ENCODE measurements at places on chromosomes 2 and 18.
A peak's percentile ranks its signal among the peaks of the same experiment; 100 is the strongest.

DNA sequence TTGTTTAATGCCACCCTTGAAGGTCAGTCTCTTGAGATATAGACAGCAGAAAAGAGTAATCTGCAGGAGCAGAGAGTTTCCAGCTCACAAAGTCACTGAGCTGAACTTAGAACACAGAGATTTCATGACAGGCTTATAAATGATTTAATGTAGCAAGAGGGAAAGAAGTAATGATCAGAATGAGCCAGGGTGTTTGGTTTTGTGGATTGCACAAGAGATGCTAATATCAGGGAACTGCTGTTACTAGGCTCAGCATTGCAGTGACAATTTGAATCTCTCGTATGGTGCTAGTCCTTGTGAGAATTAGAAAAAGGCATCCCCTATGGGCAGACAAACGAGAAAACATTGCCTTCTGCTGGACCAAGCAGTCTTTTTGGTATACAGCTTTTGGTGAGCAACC lies 61.7 kb upstream of the ITGB6 start:
- DNase-seq = no peak

DNA sequence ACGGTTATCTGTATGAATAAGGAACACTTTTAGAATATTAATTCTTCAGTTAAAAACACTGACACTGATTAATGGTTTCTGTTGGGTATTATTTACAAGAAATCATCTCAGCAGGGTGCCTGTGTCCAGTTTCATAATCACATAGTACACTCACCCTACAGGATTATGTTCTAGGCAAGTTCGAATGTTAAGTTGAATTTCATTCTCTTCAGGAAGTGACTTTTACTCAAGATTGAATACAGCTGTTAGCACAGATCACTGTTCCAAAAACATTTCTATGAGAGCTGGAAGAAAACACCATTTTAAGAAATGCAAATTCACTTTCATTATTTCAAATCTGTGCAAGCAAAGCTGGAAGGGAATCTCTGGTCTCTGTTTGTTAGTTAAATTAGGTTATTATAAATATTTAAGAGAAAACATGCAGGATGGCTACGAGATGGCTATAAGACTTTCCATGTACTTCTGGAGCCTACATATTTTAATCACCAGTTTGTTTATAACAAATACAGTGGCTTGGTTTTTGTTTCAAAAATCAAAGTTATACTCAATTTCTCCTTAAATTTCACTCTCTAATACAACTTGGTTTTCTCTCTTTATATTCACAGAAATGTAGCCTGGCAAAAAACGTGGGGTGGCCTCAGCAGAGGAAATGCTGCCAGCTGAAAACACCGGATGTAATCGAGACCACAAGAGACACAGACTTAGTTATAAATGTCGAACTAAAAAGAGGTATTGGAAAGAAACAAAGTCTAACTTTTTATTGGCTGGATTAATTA lies 65.8 kb downstream of the RBMS1 start:
- DNase-seq = no peak

- no peak for DNase-seq
Observed at GRCh38 chr2:238873381-238873801, 25.5 kb downstream of the TWIST2 start.

- no peak for DNase-seq
Observed at GRCh38 chr2:181076658-181077057, 96.3 kb downstream of the UBE2E3 start.

- no peak for DNase-seq
Observed at GRCh38 chr2:65035351-65035943, 20.8 kb upstream of the CEP68 start.

DNA sequence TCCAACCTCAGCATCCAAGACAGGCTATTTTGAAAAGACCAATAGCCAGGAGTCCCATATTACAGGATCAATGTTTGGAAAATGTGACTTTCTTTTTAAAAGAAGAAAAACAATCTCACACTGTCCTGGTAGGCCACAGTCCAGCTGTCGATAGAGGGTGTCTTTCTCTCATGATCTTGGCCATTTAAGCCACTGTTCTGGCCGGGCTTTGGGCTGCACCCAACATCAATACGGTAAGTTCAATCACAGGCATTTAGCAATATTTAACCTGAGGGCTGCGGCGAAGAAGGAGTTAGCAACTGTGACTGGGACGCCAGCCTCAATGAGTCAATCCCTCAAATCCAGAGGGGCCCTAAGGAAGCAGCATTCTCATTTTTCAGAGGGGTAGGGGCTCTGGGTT lies 69.0 kb downstream of the CELF4 start:
- no peak for DNase-seq

- DNase-seq = no peak
Observed at GRCh38 chr2:80293039-80293438, 11.5 kb downstream of the LRRTM1 start.

DNA sequence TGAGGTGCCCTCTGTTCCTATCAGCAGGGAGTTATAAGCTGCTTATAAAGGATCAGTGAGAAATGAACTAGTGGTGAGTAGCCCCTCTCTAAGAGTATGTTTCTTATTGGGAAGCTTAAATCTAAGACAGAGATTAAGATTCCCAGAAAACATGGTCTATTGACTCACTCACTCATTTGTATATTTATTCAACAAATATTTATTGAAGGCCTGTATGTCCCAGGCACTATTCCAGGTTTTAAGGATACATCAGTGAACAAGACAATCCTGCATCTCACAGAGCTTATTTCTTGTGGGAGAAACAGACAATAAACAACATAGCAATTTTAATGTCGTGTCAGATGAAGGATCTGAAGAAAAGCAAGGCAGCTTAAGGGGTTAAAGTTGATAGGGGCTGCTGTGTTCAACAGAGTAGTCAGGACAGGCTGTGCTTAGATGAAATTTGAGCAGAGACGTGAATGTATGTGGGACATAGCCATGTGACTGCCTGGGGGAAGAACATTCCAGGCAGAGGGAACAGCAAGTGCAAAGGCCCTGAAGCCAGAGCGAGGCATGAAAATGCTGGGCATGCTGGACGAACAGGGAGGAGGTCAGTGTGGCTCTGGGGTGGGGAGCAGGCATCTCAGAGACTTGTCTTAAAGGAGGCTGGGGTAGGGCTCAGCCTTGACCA lies 14.8 kb upstream of the PSD4 start:
- DNase-seq = no peak

GRCh38 chr2:28423856-28424605 lies 31.4 kb downstream of the FOSL2 start:
- peak; percentile 88 for DNase-seq

- no peak for DNase-seq
Observed at GRCh38 chr2:224948859-224949258, 93.4 kb downstream of the DOCK10 start.

DNA sequence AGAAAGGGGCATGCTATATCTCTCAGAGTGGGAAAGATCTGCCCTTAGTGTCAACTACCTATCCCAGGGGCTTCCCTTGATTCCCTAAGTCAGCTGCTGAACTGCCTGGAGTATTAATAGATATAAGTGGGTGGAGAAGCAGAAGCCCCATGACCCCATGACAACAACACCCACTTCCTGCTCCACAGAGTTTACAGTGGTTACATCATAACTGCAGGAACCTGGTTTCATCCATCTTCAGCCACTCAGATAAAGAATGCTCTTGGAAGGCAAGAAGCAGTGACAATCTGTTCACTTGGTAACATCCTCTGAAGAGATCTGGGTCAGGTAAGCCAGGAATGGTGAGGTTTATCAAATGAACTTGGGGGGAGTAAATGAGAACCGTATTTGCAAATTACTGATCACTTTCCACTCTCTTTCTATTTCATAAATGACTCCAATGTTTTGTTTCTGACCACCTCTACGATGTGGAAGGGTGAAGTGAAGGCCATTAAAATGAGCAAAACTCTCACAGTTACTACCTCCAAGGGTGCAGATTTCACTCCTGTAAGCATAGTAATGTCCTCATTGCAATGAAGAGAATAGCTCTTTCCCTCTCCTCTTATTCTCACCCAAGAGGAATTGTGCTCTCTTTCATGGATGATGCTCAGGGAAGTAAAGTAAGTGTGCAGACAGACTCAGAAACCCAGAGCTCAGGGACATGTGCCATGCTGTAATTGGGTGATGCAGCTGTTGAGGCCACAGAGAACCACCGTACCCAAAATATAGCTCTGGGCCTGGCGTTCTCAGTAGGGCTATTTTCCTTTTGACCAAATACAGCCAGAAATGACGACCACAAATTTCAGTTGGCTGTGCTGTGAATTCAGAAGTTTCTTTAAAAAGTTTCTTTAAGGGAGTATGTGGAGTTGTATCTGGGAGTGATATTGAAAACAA lies 192.8 kb upstream of the APCDD1 start:
- no peak for DNase-seq

DNA sequence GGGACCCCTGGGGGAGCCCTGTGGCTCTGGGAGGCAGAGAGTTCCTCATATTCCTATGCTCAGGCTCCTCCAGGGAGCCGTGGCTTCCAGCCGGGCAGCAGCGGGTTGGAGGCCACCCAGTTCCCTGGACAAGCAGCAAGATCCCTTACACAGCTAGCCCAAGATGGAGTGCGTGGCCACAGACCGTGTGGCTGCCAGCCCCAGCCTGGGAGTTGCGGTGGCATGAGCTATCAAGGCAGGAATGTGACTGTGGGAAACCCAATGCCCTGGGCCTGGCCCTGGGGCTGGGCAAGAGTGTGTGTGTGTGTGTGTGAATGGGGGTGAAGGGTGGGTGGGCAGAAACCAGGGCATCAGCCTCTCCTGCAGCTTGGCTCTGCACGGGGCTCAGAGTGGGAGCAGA lies 130.5 kb downstream of the DYSF start:
- no peak for DNase-seq

DNA sequence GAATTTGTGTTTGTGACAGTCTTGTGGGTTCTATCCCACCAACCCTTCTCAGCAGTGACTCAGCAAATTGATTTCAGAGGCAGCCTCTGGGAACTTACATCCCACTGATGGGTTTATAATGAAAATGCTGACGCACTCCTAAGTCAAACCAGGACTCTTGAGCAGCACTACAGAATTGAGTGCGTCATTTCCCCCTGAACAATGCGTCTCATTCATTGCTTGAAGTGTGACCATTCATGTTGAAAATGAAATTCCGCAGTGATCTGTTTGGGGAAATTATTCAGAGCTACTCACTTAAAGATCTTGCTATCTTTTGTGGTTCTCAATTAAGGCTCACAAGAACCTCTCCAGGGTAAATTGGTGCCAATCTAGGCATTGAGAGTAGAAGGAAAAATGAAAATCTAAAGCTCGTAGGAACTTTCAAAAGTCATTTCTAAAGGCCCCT lies 417.7 kb upstream of the SLC14A2 start:
- peak; percentile 93 for DNase-seq

GRCh38 chr2:134451347-134451630 lies 197.4 kb downstream of the MGAT5 start:
- no peak for DNase-seq

DNA sequence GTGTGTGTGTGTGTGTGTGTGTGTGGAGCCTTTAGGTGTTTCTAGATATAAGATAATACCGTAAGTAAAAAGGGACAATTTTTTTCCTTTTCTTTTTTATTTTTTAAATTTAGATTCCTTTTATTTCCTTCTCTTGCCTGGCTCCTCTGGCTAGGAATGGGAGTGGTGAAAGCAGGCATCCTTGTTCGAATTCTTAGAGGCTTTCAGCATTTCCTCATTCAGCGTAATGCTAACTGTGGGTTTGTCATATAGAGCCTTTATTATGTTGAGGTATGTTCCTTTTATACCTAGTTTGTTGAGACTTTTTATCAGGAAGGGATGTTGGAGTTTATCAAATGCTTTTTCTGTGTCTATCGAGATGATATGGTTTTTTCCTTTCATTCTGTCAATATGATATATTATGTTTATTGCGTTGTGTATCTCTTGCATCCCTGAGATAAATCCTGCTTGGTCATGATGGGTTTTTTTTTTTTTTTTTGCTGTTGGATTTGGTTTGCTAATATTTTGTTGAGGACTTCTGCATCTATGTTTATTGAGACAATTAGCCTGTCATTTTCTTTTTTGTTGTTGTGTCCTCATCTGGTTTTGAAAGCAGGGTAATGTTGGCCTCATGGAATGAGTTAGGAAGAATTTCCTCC lies 120.2 kb downstream of the XRCC5 start:
- no peak for DNase-seq

- peak; percentile 95 for DNase-seq
Observed at GRCh38 chr2:14626873-14627272, 5.6 kb upstream of the LRATD1 start.

DNA sequence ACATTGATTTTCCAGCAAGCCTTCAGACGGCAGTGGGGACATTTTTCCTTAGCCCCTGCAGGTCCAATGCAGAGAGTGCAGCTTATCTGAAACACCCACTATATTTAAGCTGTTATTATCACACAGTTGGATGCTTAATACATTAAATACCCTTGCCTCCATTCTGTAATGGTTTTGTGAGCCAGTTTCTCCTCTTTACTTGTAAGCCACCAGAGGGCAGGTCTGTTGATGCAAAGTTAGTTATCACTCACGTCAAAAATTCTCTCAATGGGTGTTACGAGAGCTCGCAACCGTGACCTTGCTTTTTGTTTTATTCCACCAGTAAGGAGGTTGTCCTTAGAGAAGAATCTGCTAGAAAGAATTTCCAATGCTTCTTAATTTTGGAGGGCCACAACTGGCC lies 189.8 kb downstream of the INSIG2 start:
- no peak for DNase-seq

DNA sequence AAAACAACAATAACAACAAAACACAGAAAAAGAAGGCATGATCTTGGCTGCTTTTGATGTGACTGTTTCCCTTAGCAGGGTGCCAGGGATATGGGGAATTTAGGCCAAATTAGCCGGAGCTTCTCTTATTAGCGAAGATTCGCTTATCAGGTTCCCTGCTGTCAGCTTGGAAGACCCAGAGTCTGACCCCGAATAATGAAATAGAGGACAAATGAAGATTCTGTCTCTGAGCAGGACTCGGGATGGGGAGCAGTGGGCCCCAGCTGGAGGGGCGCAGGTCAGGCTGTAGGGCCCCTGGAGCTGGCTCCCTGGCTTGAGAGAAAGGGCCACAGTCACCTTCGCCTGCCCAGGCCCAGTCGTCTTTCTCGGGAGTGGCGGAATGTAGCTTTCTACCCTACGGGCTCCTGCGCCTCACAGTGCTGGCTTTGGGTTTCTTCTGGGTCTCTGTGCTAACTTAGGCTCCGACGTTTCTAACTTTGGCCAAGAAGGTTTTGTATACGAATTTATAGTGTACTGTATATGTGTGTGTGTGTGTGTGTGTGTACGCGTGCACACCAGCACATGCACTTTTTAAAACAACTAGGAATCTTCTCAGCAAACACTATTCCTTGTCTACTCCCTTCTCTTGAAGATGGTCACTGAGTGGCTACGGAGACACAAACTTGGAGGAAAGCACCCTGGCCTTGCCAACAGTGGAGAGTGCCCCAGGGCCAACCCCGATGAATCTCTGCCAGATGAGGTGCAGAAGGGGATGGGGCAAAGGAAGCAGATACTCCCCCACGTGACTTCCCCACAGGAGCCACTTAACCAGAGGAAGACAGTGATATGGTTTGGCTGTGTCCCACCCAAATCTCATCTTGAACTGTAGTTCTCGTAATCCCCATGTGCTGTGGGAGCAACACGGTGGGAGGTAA lies 195.6 kb upstream of the COPS8 start:
- no peak for DNase-seq

GRCh38 chr18:76441002-76441667 lies 53.9 kb downstream of the ZNF516 start:
- no peak for DNase-seq

DNA sequence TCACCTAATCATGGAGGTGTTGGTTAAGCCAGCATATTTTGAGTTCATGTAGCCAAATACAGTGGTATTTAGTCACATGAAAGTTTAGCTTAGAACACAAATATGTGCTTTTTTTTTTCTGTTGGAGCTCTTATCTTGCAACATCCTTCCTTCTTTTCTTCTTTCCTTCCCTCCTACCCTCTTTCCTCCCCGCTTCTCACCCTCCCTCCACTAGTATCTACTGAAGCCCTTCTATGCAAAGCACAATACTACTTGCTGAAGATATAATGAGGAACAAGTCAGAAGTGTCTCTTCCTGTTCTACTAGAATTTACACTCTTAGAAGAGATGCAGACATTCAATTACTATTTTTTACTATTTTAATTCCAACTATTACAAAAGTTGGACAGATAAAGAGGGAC lies 105.0 kb upstream of the ITGA4 start:
- no peak for DNase-seq

All from DMS79 (cell line).